Nasal cavity respiratory epithelium epithelial cell of viscerocranial mucosa (primary cell): ENCODE measurements at places on chromosomes 7 and 10. TPM values are rescaled to one million over a fixed set of nuclear protein-coding genes. Genes with fewer than 3 reads are reported as not detected.

LIPM gene
- total RNA-seq, result 0.34 TPM in 1 of 2 replicates, not detected in the other

ANKRD7 gene
- 0.34 and 0.85 TPM in 2 replicates for total RNA-seq

ANK3 gene
- total RNA-seq, result 8.5 and 40.4 TPM in 2 replicates

PTPRN2 gene
- under 0.01 and 2.5 TPM in 2 replicates for total RNA-seq

MET gene
- 265 and 276 TPM in 2 replicates for total RNA-seq

GIMAP6 gene
- total RNA-seq, result under 0.01 TPM in 1 of 2 replicates, not detected in the other

SLC13A4 gene
- total RNA-seq, result 0.07 TPM in 1 of 2 replicates, not detected in the other

LIPF gene
- total RNA-seq, result not detected in 2 replicates

CYP17A1 gene
- total RNA-seq, result not detected in 2 replicates

MLXIPL gene
- 0.14 and 0.34 TPM in 2 replicates for total RNA-seq

DYDC2 gene
- total RNA-seq, result not detected in 2 replicates

RPEL1 gene
- total RNA-seq, result under 0.01 and 0.14 TPM in 2 replicates

SPDYE16 gene
- total RNA-seq, result not detected in 2 replicates

GSDME gene
- total RNA-seq, result 60.7 and 89.2 TPM in 2 replicates

SEC24C gene
- total RNA-seq, result 83.7 and 85.5 TPM in 2 replicates

COA1 gene
- total RNA-seq, result 45.5 and 48.3 TPM in 2 replicates

MAGI2 gene
- 1.7 and 6.2 TPM in 2 replicates for total RNA-seq

DLX5 gene
- total RNA-seq, result 0.34 and 1.00 TPM in 2 replicates

HOXA9 gene
- not detected in 2 replicates for total RNA-seq

CUBN gene
- under 0.01 and 0.71 TPM in 2 replicates for total RNA-seq

USP54 gene
- 14.0 and 30.5 TPM in 2 replicates for total RNA-seq

HHEX gene
- total RNA-seq, result under 0.01 and 0.28 TPM in 2 replicates

TAC1 gene
- total RNA-seq, result under 0.01 TPM in 1 of 2 replicates, not detected in the other

KEL gene
- 0.28 TPM in 1 of 2 replicates, not detected in the other for total RNA-seq

TMEM26 gene
- not detected in 2 replicates for total RNA-seq

SHH gene
- total RNA-seq, result under 0.01 and 0.07 TPM in 2 replicates

CALY gene
- not detected in 2 replicates for total RNA-seq

TLX1 gene
- total RNA-seq, result not detected in 2 replicates

AGBL3 gene
- total RNA-seq, result 1.00 and 1.0 TPM in 2 replicates

GRID2IP gene
- under 0.01 and 0.14 TPM in 2 replicates for total RNA-seq

PAX4 gene
- not detected in 2 replicates for total RNA-seq

SPDYE5 gene
- total RNA-seq, result not detected in 2 replicates

PAX2 gene
- not detected in 2 replicates for total RNA-seq

BTBD16 gene
- under 0.01 and 0.07 TPM in 2 replicates for total RNA-seq

ARHGEF5 gene
- 16.4 and 24.9 TPM in 2 replicates for total RNA-seq

DDC gene
- not detected in 2 replicates for total RNA-seq

HOXA3 gene
- not detected in 2 replicates for total RNA-seq

CALHM1 gene
- total RNA-seq, result not detected in 2 replicates

INSYN2A gene
- total RNA-seq, result under 0.01 and 0.07 TPM in 2 replicates

COL26A1 gene
- not detected in 2 replicates for total RNA-seq

LRRD1 gene
- total RNA-seq, result under 0.01 and 0.14 TPM in 2 replicates

TFR2 gene
- under 0.01 and 0.14 TPM in 2 replicates for total RNA-seq

ATP6V0A4 gene
- total RNA-seq, result 0.07 TPM in 1 of 2 replicates, not detected in the other

RBM20 gene
- total RNA-seq, result under 0.01 and 0.57 TPM in 2 replicates

LOXL4 gene
- 2.0 TPM in 1 of 2 replicates, not detected in the other for total RNA-seq

TSC22D4 gene
- 12.0 and 22.6 TPM in 2 replicates for total RNA-seq

TRIM4 gene
- 23.9 and 38.2 TPM in 2 replicates for total RNA-seq

FXYD4 gene
- total RNA-seq, result not detected in 2 replicates

SMO gene
- total RNA-seq, result 3.1 and 16.1 TPM in 2 replicates

IFIT2 gene
- 5.1 and 6.4 TPM in 2 replicates for total RNA-seq

CYP3A4 gene
- 0.07 TPM in 1 of 2 replicates, not detected in the other for total RNA-seq

CPN1 gene
- not detected in 2 replicates for total RNA-seq

CDHR3 gene
- total RNA-seq, result 0.34 and 1.9 TPM in 2 replicates

FKBP9 gene
- total RNA-seq, result 315 and 403 TPM in 2 replicates

IFIT1 gene
- 3.4 and 7.2 TPM in 2 replicates for total RNA-seq
